ENCODE measurements at places on chromosomes 3 and 15.

DNA sequence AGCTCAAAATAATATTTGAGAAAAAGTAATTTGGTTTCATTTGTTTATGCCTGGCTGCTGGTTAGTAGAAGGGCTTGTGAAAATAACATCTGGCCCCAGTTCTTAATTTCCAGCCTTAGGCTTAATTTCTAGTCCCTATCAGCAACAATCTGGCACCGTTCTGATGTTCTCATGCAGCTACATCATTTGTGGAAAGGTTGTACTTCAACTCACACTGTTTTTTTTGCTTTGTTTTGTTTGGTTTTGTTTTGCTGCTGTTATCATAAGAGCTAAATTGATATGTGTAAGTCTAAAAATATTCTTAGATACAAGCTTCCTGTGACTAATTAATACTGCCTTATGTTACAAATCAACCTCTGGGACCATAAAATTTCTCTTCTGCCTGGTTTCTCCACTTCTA is 8.9 kb downstream of the CPA3 start:
- DNase-seq: no peak

DNA sequence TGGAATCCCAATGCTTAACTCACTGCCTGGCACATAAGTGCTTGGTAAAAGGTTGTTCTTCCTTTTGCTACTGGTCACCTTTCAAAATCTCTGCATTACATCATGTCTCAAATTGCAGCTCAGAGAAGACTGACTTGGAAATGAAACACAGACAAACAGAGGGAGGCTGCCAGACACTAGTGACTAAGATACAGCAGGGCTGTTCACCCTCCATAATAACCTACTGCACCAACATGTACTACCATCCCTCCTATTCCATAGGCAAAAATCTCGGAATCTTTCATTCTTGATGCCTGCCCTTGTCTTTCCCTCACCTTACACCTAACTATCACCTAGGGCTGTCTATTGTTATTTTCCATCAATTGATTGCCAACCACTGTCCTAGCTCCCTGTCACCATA is 502.3 kb upstream of the ADAMTS9 start:
- DNase-seq: no peak

GRCh38 chr3:49664300-49664699 is 9.9 kb upstream of the APEH start:
- DNase-seq: no peak

DNA sequence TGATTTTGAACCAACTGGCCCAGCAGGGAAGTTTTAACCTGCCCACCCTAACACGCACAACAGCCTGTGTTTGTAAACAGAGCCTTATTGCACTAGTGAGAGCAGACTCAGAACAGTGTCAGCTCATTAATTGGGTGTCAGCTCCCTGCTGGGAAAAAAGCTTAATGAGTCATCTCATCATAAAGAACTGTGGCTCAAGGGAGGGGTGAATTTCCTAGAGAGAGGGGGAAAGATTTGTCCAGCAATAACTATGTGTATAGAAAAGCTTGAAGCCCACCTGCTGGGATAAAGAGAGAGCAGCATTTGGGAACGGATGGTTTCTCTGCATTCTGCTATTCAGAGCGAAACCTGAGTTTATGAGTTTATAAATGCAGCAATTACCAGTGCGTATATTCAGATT is 48.9 kb upstream of the GMNC start:
- no peak for DNase-seq

GRCh38 chr15:98727115-98728040 is 79.0 kb downstream of the IGF1R start:
- no peak for DNase-seq

- DNase-seq: no peak
Observed at GRCh38 chr3:50390508-50391224, 31.3 kb upstream of the TMEM115 start.

DNA sequence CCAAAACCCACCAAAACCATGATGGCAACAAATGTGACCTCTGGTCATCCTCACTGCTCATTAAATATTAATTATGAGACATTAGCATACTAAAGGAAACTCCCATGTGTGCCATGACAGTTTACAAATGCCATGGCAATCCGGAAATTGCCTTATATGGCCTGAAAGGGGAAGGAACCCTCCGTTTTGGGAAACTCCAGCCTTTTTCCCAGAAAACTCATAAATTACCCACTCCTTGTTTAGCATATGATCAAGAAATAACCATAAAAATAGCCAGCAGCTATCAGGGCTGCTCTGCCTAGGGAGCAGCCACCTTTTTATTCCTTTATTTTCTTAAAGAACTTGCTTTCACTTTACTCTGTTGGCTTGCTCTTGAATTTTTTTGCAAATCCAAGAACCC is 992.7 kb downstream of the NTRK3 start:
- no peak for DNase-seq

DNA sequence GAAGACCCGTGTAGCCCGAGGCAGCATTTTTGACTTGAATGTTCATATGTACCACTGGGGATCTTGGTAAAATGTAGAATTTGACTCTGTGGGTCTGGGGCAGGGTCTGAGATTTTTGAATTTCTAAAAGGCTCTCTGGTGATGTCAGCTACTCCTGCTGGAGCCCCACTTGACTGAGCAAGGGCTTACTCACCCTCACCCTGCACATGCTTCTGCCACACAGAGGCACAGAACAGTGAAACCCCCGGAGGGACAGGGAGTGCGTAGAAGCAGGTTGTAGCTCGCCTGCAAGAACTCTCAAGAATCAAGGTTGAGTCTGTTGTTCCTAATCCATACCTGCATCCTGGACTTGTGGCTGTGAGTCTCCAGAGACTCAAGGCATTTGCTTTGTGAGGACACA is 41.1 kb downstream of the SLCO3A1 start:
- DNase-seq: no peak

DNA sequence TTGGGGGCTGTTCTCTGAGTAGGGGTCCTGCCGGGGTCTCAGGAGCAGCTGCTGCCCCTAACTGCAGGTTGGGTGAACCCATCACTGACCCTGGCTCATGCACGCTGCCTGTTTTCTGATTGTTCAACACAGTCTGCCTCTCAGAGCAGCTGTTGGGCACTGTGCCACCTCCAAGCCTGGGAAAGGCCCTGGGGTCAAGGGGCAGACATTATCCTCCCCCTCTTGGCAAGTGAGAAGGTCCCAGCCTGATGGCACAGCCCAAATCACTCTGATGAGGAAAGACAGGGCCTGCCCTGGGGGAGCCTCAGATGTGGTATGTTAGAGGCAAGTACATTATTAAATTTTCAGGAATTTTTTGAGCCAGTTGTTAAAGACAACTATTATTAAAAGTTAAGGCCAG is 14.1 kb upstream of the GNAT1 start:
- no peak for DNase-seq

DNA sequence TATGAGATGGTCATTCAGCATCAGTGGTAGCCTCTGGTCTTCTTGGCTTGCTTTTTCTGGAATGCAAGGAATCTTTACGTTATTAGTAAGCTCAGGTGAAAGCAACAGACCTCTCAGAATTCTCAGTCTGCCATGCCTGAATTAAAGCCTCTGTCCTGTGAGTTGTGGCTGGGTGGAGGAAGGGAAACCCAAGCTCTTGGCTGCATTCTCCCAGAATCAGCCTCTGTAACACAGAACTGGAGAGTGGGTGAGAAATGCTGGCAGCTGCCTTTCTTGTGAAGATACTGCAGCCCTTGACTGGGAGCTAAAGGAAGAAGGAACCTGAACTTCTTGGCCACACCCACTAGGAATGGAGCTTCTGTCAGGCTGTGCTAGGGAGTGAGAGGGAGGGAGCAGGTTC is 505.8 kb downstream of the EPHA3 start:
- DNase-seq: no peak

DNA sequence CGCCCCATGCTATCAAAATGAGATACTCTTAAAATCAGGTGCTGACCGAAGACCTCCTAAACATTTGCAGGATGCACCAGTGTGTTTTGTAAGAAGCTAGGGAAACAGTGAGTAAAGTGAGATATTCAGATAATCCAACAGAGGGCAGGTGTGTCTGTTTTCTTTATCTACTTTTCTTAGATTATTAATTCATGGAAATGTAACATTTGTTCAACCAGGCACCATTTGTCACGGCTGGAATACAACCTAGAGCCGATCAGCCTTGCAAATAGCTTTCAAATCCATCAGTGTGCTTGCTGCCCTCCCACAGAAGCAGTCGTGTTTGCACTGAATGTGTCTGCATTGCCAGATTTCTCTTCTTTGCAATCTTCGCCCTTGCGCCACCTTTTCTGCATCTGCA is 201.9 kb upstream of the CHRM5 start:
- DNase-seq: no peak

DNA sequence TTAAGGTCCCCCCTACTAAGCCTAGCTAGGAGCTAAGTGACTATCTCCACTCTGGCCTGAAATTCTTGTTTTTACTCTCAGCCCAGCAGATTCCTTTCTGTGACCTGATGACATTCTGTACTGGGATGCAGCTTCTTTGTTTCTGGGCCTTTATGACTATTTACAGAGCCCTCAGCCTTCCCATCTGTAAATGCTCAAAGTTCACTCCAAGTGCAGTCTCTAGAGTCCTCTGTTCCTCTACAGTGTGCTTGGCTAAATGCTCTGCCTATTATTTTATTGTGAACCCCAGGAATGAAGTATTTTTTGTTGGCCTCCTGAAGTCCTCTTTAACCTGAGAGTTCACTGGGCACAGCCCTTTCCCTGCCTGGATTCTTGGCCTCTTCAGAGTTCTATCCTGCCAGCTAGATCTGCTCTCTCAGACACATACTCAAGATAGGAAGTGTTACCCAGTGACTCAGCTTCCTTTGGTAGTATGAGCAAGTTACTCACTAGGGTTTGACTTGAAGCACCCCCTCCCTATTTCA is 278.1 kb upstream of the P2RY1 start:
- no peak for DNase-seq

- DNase-seq: no peak
Observed at GRCh38 chr3:6746443-6746842, 114.5 kb upstream of the GRM7 start.

DNA sequence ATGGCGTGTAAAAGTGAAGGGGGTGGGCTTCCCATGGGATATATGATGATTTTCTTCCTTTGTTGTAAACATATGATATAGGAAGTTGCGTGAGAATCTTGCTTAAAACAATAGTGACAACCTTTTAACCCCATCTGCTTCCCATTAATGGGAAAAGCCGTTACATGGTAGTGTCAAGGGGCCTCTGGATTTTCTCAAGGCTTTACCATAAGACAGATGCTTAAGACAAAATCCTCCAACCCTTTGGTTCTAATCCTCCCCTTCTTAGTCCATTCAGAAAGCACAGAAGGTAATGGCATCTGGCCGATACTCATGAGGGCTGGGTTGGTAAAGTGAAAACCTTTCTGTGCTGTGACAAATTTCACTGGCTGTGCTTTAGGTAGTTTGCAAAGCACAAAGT is 25.0 kb downstream of the DPH3 start:
- DNase-seq: no peak

DNA sequence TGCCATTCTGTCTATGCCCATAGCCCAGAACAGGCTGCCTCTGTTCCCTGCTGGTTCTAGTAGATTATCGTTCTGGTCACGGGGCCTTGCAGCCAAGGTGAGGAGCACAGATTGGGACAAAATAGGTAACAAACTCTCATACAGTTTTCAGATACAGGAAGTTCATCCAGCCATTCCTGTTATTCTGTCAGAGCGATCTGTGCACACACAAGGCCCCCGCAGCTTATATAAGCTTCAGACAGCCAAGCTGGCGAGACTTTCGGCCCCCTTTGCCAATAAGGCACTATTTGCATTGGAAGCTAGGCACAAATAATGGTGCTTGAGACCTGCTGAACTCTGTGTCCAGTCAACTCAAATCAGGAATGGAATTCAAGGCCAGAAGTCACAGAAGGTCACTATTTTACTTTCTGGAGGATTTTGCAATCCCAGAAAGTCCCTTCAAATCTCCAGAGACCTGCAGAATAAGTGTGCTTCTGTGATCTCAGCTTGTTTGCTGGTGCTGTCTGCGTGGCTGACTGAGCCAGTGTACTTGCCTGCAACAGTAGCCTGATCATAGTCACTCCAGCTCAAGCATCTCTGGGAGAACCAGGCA is 69.4 kb downstream of the BFSP2 start:
- no peak for DNase-seq

GRCh38 chr3:106577241-106577640 is 708.4 kb upstream of the CBLB start:
- DNase-seq: no peak

DNA sequence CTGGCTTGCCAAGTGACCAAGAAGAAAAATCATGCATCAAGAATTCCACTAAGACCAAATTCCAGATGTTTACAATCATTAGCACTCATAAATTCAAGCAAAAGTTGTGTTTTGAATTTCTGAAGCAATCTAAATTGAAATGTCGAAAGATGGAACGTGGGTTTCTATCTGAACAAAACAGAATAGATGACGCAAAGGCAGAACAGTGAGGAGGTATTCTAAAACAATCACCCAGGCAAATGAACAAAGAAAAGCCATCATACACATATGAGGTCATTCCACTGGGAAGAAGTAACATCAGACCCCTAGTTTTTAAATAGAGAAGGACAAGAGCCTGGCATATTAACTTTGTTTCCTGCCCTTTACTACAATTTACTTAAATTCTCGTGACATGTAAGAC is 58.0 kb downstream of the MCF2L2 start:
- no peak for DNase-seq

GRCh38 chr15:85280203-85280602 is 100.2 kb upstream of the AKAP13 start:
- DNase-seq: no peak

- no peak for DNase-seq
Observed at GRCh38 chr3:15460891-15461531, 33.6 kb downstream of the EAF1 start.

DNA sequence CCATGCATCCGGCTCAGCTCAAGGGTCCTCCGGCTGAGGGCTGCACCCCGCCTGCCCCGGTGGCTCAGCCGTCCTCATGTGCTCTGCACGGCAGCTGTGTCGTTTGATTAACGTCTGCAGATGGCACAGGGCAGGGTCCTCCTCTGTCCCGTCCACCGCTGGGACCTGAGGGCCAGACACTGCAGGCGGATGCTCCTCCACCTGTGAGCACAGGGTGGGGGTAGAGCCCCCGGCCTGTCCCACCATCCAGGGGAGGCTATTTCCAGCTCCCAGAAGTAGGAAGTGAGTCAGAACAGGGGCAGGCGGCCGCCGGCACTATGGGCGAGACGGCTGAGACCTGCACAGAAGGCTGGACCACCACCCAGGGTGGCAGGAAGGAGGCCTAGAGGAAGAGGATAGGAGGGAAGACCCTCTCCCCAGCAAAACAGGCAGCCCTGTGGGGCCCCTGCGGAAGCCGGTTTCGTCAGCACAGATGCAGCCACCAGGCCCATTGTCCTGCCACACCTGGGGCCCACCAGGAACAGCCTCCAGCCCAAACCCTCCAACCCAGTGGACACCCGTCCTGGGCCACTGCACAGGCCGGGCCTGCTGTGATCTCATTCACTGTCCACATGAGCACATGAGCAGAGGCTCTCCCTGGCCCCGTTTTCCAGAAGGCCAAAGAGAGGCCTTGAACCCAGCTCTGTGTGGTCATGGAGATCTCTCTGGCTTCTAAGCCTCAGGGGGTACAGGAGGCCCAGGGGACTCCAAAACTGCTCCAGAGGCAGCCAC is 12.6 kb upstream of the PLXND1 start:
- DNase-seq: no peak

Data from activated CD8-positive, alpha-beta memory T cell treated with anti-CD3 and anti-CD28 coated beads for 48 hours (primary cell).